A549 (cell line): ENCODE measurements at places on chromosomes 1 and 21.

DNA sequence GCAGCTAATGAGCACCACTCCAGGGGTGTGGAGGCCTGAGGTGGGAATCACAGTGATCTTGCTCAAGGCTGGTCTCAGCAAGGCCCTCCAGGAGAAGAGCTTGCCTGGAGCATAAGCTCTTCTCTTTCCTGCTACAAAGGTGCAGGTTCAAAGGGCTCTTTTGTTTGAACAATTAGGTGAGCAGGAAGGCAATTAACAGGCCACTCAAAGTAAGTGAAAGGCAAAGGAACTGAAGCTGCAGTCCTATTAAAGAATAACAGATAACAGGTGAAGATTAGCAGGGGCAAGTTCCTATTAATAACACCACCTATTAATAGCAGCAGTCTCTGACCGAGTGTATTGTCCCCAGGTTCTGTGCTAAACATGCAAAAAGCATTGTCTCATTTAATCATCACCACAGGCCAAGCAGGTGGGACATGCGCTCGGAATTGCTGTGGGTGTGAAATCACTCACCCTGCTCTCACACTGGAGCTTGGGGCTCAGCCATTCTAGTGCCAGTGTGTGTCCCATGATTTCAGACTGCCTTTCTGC is 113.8 kb downstream of the RHOU start:
- no peak for DNase-seq

- no peak for DNase-seq
Observed at GRCh38 chr1:205071801-205072200, 12.5 kb downstream of the TMEM81 start.

DNA sequence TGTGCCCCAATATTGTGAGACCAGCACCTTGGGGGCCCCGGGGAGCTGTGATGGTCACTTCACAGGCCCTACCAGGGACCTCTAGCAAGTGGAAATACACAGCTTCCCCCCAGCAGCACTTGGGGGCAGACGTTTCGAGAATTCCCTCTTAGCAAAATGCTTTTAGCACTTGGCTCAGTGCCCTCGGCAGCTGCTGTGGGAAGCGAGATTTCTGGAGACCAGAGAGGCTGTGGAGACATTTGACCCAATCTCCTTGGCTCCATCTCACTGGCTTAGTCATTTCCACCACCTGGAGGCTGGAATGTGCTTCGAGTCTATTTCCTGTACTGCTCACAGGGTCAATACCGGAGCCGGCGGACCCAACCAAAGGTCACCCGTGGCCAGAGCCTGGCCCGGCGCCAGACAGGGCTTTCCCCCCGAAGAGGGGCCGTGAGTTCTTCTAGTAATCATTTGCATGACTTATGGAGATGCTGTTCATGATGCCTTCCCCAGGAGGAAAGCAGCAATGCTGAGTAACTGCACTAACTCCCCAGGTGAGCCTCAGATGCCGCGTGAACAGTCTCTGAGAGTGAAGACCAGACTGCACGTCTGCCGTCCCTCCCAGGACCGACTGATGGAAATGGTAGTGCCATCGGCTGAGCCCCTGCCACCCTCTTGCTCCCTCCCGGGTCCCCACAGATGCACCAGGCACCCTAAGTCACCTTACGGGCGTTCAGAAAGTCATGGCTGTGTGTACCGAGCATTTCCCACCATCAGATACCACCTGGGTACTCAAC is 4.4 kb upstream of the C2CD2 start:
- DNase-seq = peak; percentile 65

GRCh38 chr1:71561729-71562128 is 480.9 kb upstream of the ZRANB2 start:
- no peak for DNase-seq
